Upper lobe of right lung (tissue), 1 donor: ENCODE measurements at places on chromosomes 16 and 17. TPM values are rescaled to one million over a fixed set of nuclear protein-coding genes. Genes with fewer than 3 reads are reported as not detected.

The FASN gene
- 432 TPM for total RNA-seq

DNA sequence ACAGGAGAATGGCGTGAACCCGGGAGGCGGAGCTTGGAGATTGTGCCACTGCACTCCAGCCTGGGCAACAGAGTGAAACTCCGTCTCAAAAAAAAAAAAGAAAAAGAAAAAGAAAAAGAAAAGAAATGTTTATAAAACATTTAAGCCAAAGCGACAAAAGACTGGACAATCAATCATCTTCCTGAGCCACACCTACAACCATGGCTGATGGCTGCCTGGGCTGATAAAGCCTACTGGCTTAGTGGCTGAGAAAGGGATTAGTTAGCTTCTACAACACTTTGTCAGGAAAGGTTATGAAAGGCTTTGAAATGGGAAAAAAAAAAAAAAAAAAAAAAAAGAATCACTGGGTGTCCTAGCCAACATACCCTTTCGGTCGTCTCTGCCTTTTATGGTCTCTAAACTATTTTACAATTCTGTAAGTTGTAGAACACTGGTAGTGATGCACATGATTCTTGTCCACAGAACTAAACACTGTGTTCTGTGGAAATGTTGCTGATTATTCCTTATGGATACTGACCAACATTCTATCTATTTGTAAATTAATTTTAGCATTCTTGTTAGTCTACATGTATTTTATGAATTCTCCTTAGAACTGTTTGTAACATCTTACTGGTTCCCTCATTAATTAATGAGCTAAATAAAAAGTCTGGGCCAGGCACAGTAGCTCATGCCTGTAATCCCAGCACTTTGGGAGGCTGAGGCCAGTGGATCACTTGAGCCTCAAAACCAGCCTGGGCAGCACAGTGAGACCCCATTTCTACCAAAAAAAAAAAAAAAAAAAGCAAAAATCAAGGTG is 45.5 kb downstream of the ZZEF1 start:
- no peak overlapping the region for H3K27ac ChIP-seq
- H3K36me3 ChIP-seq = peaks cover 82% of the 10 kb centered on the region
- no peaks in the 10 kb centered on the region for H3K27me3 ChIP-seq
- no peak for DNase-seq
- no peak overlapping the region for H3K4me3 ChIP-seq
- H3K4me1 ChIP-seq = peaks cover 16% of the 10 kb centered on the region

DNA sequence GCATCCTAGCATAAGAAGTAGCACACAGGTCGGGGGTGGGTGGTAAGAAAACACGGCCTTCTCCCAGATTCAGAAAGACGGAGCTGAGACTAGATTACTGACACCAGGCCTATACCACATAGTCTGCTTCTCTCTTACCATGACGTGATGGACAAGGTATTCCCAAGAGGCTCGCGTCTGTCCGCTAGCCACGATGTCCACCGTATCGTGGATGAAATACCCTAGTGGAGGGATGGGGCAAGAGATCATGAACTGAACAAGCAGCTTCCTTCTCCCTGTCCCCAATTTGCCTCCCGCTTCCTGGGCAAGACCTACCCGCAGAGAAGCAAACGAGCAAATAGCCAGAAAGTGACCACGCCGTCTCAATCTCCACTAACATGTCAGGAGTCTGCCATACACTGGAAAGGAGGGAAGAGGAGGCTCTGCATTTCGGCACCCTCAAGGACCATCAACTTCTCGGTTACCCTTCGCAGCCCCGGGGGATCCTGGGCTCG is 820 bp downstream of the TLCD1 start:
- H3K4me1 ChIP-seq = peaks cover 53% of the 10 kb centered on the region
- peak overlapping the region; percentile 64 for H3K4me3 ChIP-seq
- no peak for DNase-seq
- no peaks in the 10 kb centered on the region for H3K27me3 ChIP-seq

The CMTM2 gene
- 3.1 TPM for total RNA-seq

The C16orf96 gene
- 0.32 TPM for total RNA-seq

DNA sequence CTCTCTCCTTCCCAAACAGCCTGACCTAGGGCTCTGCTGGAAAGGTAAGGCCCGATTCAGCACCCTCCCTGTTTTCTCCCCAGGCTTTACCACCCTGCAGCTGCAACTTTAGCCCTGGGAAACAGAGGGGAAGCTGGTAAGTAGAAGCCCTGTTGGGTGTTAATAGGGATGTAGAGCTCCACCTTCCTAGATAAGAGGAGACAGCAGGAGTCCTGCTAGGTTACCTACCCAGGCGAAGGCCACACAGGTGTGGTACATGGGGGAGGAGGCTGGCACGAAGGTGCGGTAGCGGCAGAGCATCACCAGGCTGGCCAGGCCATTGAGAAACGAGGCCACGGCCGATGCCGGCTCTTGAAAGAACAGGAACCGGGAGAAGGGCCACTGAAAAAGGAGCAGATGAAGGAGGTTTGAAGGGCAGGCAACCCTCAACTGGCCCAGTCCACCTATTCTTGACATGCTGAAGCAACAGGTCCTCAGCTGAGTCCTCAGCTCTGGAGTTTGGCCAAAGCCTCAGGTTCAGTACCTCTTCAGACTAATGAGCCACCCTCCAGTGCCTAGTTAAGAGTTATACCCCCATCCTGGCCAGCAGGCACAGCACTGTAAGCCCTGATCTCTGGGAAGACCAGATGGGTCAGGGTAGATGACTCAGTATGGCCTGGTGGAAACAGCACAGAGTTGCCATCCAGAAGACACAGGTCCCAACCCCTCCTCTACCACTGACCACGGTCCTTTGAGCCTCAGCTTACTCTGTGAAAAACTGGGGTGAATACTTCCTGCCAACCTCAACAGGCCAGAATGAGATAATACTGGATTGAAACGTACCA is 3.3 kb downstream of the PGAP3 start:
- peaks cover 16% of the 10 kb centered on the region for H3K4me1 ChIP-seq
- no peak overlapping the region for H3K4me3 ChIP-seq
- H3K27me3 ChIP-seq = no peaks in the 10 kb centered on the region
- no peak overlapping the region for H3K27ac ChIP-seq
- DNase-seq = no peak
- H3K36me3 ChIP-seq = peaks cover 24% of the 10 kb centered on the region

DNA sequence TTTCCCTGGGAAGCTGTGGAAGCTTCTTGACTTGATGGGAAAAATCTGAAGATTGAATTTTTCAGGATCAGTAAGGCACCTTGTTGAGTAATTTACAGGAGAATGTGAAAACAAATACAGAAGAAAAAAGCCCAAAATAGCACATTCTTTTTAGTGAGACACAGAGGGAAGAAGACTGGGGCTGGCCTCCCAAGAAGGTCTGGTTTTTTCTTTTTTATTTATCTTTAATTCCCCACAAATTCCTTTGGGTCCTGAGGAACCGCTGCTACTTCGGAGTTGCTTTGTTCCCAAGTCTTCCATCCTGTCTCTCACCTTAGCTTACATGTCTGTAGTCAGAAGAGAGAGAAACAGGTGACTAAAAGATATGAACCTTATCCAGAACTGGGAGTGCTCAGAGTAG is 166.6 kb upstream of the NOG start:
- DNase-seq = no peak
- no peaks in the 10 kb centered on the region for H3K4me1 ChIP-seq
- no peak overlapping the region for H3K27ac ChIP-seq
- H3K27me3 ChIP-seq = no peaks in the 10 kb centered on the region
- no peak overlapping the region for H3K4me3 ChIP-seq

- H3K4me1 ChIP-seq = peaks cover 8% of the 10 kb centered on the region
- H3K36me3 ChIP-seq = no peaks in the 10 kb centered on the region
- no peak for DNase-seq
- no peak overlapping the region for H3K4me3 ChIP-seq
- H3K27me3 ChIP-seq = no peaks in the 10 kb centered on the region
Measured at GRCh38 chr17:49235896-49236295, 5.3 kb upstream of the PHOSPHO1 start.

- peak; percentile 93 for DNase-seq
- no peaks in the 10 kb centered on the region for H3K27me3 ChIP-seq
- H3K4me1 ChIP-seq = no peaks in the 10 kb centered on the region
- no peaks in the 10 kb centered on the region for H3K36me3 ChIP-seq
Measured at GRCh38 chr16:4136229-4136813, 20.1 kb upstream of the ADCY9 start.

DNA sequence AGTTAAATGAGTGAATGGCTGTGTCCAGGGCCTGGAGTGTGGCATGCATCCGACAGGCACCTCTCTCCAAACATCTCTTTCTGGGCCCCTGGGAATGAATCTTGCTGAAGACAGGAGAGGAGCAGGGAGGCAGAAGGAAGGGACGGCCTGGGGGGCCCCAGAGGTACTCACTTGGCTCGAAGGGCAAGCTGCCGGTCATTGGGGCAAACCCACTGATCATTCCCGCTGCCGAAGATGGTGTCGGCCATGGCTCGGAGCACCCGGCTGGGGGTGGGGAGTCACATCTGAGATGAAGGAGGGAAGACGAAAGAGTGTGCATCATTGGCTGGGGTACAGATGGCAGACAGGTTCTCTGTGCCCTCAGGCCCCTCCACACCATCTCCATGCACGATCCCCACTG is 25.3 kb downstream of the RPH3AL start:
- no peaks in the 10 kb centered on the region for H3K27me3 ChIP-seq
- peak; percentile 31 for DNase-seq
- no peak overlapping the region for H3K27ac ChIP-seq
- H3K4me3 ChIP-seq = no peak overlapping the region
- H3K4me1 ChIP-seq = peaks cover 12% of the 10 kb centered on the region
- no peaks in the 10 kb centered on the region for H3K36me3 ChIP-seq

The MNT gene
- 32.7 TPM for total RNA-seq

The ADAD2 gene
- 0.52 TPM for total RNA-seq

- H3K36me3 ChIP-seq = peaks cover 7% of the 10 kb centered on the region
- H3K27ac ChIP-seq = no peak overlapping the region
- no peak for DNase-seq
- H3K27me3 ChIP-seq = no peaks in the 10 kb centered on the region
Measured at GRCh38 chr17:37483311-37484039, 6.2 kb upstream of the DUSP14 start.

The ZNF594 gene
- total RNA-seq = 7.1 TPM

GRCh38 chr16:14070555-14070876 is 603 bp upstream of the MRTFB start:
- peak overlapping the region; percentile 80 for H3K4me3 ChIP-seq
- no peaks in the 10 kb centered on the region for H3K27me3 ChIP-seq
- no peaks in the 10 kb centered on the region for H3K4me1 ChIP-seq
- peak overlapping the region; percentile 86 for H3K27ac ChIP-seq
- DNase-seq = no peak
- no peaks in the 10 kb centered on the region for H3K36me3 ChIP-seq

- H3K27me3 ChIP-seq = no peaks in the 10 kb centered on the region
- peaks cover 60% of the 10 kb centered on the region for H3K36me3 ChIP-seq
- DNase-seq = no peak
Measured at GRCh38 chr16:1539720-1540555, 6.5 kb downstream of the TMEM204 start.

- no peaks in the 10 kb centered on the region for H3K4me1 ChIP-seq
- DNase-seq = no peak
- H3K4me3 ChIP-seq = peak overlapping the region; percentile 21
- H3K27ac ChIP-seq = no peak overlapping the region
- no peaks in the 10 kb centered on the region for H3K36me3 ChIP-seq
- peaks cover 47% of the 10 kb centered on the region for H3K27me3 ChIP-seq
Measured at GRCh38 chr16:89052890-89053724, 40.5 kb upstream of the ACSF3 start.
